ENCODE measurements at places on chromosomes 5 and 9. TPM values are rescaled to one million over a fixed set of nuclear protein-coding genes. Genes with fewer than 3 reads are reported as not detected.

DNA sequence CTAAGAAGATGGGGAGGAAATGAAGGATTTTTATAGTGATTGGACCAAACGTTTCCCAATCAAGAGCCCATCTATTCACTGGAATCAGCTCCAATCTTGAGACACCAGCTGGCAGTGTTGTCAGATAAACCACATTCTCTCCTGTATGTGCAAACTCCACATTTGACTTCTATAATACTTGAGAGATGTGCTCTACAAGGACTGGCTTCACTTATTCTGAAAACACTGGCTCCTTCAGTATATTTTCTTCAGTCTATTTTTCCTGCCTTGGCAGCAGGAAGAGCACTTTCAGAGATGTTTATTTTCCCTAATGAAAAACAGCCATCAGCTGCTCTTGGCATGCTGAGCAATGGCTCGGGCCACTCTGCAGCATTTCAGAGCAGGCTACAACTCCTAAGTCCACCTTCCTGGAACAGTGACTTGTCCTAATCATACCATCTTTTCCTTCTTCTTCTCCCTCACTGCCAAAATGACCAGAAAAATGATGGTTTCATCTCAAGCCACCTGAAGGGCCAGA is 96.9 kb upstream of the FSTL4 start:
- H3K4me3 ChIP-seq = no peak overlapping the region
- H3K27me3 ChIP-seq = no peaks in the 10 kb centered on the region
- DNase-seq = no peak
- peaks cover 2% of the 10 kb centered on the region for H3K4me1 ChIP-seq
- H3K36me3 ChIP-seq = no peaks in the 10 kb centered on the region

GRCh38 chr9:114033397-114034103 is 44.5 kb downstream of the AMBP start:
- no peak overlapping the region for H3K27ac ChIP-seq
- H3K4me3 ChIP-seq = no peak overlapping the region
- H3K36me3 ChIP-seq = peaks cover 34% of the 10 kb centered on the region
- H3K27me3 ChIP-seq = no peaks in the 10 kb centered on the region

DNA sequence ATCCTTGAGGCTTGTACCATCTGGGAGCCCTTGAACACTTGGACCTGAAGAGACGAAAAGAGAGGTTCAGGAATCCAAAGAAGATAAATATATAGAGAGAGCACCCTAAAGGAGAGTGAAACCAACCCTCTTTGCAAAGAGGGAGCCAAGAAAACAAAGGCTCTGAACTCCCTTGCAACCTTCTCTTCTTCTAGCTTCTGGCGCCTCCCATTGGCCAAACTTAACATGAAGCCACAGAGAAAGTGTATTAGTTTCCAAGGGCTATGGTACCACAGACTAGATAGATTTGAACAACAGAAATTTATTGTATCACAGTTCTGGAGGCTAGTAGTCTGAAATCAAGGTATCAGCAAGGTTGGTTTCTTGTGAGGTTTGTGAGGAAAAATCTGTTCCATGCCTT is 175.1 kb downstream of the HCN1 start:
- no peaks in the 10 kb centered on the region for H3K27me3 ChIP-seq
- no peaks in the 10 kb centered on the region for H3K36me3 ChIP-seq
- no peak overlapping the region for H3K27ac ChIP-seq
- DNase-seq = no peak

DNA sequence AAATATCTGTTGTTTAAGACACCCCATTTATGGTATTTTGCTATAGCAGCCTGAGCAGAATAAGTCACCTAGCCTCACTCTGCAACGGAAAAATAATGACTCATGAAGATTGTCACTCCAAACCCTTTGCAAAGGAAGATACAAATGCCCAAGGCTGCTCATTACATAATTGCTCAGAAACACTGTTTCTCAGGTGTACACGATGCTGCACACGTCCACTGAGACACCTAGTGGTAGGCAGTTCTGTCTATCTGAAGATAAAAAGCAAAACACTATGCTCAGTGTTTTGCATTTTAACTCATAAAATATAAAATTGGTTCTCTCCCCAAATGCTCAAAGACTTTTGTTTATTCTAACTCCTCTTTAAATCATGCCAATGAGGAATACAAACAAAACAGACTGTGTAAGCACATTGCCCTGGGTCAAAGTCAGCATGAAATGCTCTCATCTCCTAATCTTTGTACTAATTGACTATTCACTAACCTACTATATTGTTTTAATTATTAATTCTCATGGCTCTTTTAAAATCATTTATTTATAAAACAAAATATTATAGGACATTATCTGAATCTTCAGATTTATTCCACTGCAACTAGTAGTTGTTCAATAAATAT is 7.7 kb upstream of the TSLP start:
- H3K4me1 ChIP-seq = no peaks in the 10 kb centered on the region
- H3K27ac ChIP-seq = no peak overlapping the region
- H3K36me3 ChIP-seq = no peaks in the 10 kb centered on the region
- DNase-seq = no peak
- H3K4me3 ChIP-seq = no peak overlapping the region
- H3K27me3 ChIP-seq = peaks cover 10% of the 10 kb centered on the region

- H3K27me3 ChIP-seq = no peaks in the 10 kb centered on the region
- H3K4me1 ChIP-seq = no peaks in the 10 kb centered on the region
These were observed 1488.4 kb upstream of the WWC1 start for GRCh38 chr5:166803058-166803457.

SLCO6A1 gene
- total RNA-seq = not detected

LRRC19 gene
- total RNA-seq = 0.64 TPM

GRCh38 chr9:93818827-93819472 is 136.2 kb downstream of the BARX1 start:
- H3K36me3 ChIP-seq = no peaks in the 10 kb centered on the region
- no peak overlapping the region for H3K27ac ChIP-seq
- DNase-seq = peak; percentile 41
- H3K4me1 ChIP-seq = no peaks in the 10 kb centered on the region
- no peak overlapping the region for H3K4me3 ChIP-seq

Measured in upper lobe of right lung (tissue), 1 donor.